Tongue (tissue), 3 donors: ENCODE measurements at places on chromosomes 16 and 17.
A peak's percentile ranks its signal among the peaks of the same experiment; 100 is the strongest.

- no peak for DNase-seq
Measured at GRCh38 chr16:649631-650030, 466 bp downstream of the WDR90 start.

DNA sequence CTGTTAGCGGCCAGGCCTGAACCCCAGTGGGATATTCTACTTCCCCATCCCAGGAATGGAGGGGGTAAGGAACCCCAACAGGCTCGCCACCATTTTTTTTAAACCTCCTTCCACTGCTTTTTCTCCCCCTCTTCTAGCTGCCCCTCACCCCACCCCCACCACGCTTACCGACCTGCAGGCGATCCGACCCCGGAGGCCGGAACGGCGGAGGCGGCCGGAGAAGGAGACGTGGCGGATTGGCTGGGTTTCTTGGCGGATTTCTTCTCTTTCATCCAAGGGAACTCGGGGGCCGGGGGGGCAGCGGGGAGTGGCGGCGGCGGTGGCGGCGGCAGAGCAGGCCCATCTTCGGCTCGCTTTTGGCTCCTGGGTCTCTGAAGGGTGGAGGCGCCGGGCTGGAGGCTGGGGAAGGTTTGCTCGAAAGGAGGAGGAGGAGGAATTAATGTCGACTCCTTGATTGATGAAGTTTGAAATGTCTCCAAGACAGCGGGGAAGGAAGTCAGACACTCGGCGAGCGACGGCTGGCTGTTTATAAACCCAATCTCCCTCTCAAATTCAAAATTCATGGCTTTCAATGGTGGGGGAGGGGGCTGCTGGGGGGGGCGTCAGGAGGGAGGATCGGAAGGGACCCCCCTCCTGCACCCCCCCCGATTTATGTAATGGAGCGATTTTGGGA, 424 bp downstream of the HOXB2 start:
- peak; percentile 77 for DNase-seq

DNA sequence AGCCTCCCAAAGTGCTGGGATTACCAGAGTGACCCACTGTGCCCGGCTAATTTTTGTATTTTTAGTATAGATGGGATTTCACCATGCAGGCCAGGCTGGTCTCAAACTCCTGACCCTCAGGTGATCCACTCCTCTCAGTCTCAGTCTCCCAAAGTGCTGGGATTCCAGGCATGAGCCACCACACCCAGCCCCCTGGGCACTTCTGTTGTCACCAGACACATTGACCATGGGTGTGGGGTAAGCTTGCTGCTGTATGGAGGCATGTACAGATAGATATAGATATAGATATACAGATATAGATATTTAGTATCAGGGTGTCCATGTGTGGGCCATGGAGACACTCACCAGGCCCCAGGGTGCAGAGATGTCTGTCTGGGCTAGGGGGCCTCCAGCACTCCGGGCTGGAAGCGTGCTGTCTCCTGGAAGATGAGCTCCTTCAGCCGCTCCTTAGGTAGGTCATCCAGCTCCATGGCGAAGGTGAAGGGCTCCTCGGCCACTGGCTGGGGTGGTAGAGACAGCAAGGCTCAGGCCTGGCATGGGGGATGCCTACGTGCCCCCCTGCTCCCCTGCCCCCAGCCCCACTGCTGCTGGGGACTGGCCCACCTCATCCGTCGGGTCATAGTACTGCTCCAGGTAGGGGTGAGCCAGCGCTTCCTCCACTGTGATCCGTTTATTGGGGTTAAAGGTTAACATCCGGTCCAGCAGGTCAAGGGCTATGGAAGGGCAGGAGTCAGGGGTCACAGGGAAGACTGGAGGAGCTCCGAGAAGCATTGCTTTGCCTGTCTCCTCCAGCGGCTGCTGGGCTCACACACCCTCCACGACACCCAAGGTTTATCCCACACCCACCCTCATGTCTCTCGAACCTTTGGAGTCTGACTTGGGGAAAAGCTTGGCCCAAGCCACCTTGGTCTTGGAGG, 3.2 kb upstream of the GDPD3 start:
- no peak for DNase-seq

DNA sequence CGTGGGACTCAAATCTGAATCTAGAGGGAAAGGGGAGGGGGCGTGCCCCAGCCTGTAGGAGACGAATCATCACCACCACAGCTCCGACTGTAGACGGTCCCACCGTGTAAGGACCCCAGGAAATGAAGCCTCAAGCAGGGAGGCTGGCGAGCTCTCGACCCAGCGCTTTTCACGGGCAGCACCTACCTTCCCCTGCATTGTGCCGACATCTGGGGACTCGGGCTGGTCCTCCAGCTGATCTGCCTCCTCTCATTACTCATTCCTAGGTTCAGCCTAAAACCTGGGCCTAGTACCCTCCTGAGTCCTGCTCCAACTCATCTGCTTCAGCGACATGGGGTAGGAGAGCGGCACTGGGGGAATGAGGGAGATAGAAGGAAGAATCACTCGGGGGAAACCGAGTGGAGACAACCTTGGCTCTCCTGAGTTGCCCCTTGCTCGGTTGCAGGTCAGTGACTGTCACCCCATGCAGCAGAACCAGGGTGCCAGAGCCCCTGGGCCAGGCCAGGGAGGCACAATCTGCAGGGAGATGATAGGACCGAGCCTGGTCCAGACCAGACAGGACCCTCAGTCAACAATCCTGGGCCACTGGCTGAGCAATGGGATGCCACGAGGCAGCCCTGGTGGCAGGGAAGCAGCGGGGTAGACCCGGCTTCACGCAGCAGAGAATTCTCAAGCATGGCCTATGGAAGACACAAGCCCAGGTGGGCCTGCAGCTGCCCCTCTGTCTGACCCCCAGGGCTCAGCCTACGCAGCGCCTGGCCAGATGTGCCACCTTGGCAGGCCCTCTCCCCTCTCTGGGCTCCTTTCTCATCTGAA, 833 bp upstream of the BCAR1 start:
- DNase-seq, result no peak
